ENCODE measurements at places on chromosomes 3 and 15.

DNA sequence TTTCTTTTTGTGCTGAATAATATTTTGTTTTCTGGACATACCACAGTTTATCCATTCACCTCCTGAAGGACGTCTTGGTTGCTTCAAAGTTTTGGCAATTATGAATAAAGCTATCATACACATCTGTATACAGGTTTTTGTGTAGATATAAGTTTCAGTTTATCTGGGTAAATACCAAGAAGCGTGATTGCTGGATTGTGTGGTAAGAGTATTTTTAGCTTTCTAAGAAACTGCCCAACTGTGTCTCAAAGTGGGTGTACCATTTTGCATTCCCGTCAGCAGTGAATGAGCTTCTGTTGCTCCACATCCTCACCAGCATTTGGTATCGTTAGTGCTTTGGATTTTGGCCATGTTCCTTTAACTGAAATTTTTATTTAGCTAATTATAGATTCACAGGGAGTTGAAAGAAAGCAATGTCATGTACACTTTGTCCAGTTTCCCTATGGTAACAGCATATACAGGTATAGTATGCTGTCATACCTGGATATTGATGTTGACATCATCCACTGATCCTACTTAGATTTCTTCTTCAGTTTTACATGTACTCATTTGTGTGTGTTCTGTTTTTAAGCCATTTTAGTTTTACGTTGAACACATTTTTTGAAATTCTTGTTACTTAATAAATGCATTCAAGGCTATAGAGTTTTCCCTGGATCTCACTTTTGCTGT is 11.9 kb downstream of the ARID3B start:
- DNase-seq: no peak

DNA sequence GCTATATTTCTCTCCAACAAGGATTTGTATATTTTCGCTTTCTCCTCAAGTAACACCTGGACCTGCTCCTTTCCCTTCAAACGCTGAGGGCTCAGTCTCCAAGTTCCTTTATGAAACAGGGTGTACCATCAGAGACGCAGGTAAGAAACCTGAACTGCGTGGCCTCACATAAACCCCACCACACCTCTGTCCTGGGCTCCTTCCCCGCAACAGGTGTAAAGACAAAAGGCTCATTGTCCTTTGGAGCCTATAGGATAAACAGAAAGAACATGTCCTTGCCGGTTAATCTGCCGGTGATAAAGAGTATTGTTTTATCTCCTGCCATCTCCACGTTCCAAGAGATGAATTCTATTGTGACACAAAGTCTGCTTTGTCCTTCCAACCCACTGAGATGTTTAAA is 111.8 kb upstream of the ADAMTS9 start:
- no peak for DNase-seq

- no peak for DNase-seq
Observed at GRCh38 chr3:36796161-36796560, 31.8 kb upstream of the DCLK3 start.

DNA sequence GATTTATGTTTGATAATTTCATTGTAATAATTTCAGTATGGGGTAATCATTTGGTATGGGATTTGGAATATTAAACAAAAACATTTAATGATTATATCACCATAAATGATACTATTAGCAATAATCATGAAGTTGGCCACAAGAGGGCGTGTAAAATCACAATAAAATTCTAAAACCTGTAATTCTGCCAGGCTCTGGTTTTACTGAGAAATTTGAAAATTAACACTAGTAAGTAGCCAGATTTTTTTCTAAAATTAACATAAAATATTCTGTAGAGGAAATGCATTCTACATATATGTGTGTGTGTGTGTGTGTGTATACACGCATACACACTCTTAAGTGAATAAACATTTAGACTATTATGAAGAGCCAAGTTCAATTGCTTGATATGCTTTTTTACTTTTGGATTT is 40.5 kb downstream of the FEZF2 start:
- no peak for DNase-seq

DNA sequence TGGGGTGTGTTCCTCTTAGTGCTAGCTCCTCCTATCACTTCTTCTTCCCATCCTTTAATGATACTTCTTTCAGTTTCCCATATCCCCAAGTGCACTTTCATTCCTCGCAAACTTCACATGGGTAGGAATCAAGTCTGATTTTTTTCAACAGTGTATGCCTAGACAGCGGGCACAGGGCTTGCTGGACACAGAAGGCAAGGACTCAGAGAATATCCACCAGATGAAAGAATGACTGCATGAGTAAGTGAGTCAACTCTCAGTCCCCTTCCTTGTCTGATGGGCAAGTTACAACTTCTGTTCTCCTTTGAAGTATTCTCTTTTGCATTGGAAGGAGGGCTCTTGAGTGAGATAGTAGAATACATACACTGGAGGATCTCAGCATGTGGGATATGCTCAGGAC is 3.1 kb upstream of the SQOR start:
- DNase-seq: no peak

GRCh38 chr3:49609815-49610214 is 55.5 kb downstream of the BSN start:
- no peak for DNase-seq

DNA sequence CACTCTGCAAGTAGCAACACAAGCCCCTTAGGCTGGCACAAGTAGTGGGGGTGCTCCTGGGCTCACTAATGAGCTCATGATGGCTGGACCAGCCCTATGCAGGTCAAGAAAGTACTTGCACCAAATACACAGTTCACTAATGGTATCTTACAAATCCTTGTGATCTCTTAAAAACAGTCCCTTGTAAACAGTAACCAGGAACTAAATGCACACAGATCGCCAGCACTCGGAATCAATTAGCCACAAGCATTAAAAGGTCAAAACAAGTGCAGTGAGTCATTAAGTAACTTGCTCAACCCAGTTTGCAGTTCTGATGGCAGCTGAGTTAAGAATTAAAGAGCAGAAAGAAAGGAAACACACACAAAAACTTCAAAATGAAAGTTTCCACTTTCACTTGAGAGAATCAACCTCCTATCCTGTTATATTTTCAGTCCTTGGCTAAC is 43.2 kb downstream of the ARHGEF3 start:
- peak; percentile 82 for DNase-seq

Measured in inflammatory macrophage treated with lipopolysaccharide for 1 hour (primary cell).